ENCODE measurements at places on chromosomes 13 and 19.

DNA sequence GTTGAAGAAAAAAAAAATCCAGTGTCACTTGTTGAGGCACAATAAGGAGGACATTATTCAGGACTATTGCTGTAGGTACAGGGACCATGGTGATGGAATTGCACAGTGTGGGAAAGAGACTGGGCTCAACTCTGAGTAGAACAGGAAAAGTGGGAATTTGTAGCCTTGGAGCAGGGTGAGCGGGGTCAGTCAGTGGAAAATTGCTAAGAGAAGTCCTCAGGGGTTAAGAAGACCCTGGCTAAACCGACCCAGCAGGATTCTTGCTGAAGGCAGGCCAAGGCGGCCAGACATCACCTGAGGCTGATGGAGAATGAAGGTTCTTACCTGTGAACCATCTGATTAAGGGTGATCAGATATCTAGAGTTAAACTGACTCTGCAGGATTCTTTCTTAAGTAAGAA is 12.5 kb downstream of the LAIR2 start:
- no peak for DNase-seq

DNA sequence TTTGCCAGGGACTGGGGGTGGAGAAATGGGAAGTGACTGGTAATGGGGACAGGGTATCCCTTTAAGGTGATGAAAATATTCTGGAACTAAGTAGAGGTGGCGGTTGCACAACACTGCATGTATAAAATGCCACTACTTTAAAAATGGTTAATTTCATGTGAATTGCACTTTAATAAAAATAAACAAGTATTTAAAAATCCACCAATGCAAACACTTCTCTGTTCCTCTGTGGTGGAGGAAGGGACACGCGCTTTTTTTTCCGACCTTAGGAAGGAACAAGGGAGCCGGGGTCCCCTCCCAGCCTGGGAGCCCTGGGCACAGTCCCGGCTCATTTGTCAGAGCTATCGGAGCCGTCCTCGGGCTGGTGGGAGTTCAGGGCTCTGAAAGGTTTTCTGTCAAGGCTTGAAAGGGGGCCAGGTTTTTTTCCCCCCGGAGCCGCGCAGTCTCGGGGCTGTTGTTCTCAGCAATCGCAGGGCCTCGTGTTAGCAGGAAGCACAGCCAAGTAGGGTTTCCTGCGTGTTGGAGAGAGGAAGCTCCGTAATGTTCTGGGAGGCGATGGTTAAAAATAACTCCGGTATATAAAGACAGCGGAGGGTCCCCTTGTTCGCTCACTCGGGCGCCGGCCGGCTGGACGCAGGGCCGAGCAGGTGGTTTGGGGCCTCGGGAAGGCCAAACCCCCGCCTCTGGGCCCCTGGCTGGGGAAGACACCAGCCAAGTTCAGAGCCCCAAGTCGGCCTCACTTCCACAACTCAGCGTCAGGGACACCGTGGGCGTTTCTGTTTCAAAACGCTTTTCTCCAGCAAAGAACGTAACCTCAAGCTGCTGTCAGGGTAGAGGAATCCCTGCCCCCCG is 41.2 kb upstream of the KLF2 start:
- DNase-seq = peak; percentile 30

DNA sequence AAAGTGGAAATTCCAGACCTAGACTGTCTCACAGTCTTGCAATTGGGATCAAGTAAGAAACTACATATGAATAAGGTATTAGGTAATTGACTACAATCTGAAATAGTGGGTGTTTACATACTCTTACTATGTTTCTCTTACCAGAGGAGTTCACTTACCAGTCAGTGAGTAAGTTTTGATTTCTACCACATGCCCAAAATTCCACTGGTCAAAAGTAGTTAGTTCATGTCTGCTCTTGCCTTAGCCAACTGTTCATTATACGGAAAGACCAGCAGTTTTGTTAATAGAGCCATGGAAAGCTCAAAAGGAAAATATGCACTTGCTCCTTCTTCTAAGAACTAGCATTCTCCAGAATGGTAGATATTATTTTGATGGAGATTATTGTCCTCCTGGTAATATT is 490.8 kb downstream of the RFC3 start:
- no peak for DNase-seq

GRCh38 chr19:45645631-45646344 is 6.6 kb upstream of the EML2 start:
- peak; percentile 63 for DNase-seq

- no peak for DNase-seq
These were observed 105.2 kb downstream of the INSR start for GRCh38 chr19:7188698-7189629.

DNA sequence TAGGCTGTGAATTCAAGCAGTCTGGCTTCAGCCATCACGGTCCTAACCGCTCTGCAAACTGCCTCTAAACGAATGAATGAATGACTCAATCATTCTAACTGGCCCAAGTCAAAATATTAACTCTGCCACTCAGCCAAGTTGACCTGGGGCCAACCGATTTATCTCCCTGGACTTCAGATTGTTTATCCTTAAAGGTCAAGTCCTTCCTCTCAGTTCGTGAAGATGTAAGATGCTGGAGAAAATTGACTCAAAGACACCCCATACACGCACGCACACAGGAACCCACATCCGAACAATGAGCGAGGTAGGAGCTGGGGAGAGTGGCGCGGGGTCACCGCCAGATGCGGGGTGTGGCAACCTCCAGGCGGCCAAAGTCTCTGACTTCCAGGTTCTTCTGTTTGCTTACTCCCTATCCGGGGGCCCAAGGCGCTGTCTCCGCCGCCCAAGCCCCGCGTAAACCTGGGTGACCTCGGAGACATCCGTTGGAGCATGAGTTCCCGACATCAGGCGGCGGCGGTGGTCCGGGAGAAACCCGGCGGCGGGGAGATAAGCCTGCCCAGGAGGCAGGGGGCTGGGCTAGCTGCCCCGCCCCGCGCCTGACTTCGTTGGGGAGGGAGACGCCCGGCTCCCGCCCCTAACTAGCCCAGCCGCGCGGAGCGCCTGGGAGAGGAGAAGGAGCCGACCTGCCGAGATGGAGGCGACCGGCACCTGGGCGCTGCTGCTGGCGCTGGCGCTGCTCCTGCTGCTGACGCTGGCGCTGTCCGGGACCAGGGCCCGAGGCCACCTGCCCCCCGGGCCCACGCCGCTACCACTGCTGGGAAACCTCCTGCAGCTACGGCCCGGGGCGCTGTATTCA is at the start of gene CYP2S1:
CYP2S1 (plus strand) TSS at position 646 of the 856 bp plus-strand sequence; CDS start at position 692, 46 bp downstream.
- no peak for DNase-seq

DNA sequence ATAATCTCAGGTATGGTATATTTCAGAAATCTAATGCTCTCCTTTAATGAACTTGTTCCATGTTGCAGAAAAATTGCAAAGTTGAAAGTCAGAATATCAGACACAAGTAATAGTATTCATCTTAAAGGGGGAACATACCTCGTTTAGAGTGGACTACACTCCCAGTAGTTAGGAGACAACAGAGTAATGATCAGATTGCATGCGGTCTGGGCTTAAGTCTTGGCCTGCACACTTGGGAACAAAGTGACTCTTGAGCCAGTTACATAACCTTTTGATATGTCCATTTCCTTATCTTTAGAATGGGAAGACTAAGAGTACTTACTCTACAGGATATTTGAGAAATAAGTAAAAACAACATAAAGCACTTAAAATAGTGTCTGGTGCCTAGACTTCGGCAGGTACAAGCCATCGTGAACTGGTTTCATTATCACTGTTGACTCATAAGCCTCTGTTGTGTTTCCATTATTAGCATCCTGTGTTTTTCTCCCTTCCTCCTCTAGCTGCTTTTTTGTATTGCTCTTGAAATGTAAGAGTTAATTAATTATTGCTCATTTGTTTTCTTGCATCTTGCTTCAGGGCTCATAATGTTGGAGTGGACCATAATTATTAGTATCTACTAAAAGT is 53.0 kb downstream of the DPY19L3 start:
- no peak for DNase-seq

DNA sequence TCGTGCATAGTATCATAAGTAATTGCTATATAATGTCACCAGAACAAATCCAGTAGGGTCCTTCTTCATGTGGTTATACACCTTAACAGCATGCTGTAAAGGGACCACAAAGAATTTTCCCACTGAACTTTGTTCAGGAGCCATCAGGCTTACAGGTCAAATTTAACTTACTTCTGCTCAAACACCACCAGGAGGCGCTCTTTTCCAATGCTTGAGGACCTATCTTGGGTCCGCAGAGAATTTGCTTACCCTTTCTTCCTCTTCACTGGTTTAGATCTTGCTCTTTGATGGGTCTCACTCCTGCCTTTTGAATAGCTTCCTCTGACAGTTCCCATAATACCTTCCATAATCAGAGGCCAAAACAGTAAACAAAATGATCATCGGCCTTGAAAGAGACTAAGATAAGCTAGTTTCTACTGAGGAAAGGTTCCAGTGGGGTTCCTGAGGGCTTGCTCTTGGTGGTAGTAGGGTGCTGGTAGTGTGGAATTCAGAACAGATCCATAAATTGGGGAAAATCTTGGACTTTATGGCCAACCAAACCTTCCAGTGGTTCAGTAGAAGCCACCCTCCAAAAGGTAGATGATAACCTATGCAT is 37.4 kb downstream of the SCGB2B2 start:
- peak; percentile 65 for DNase-seq

Measured in memory B cell (primary cell).